NCI-H460 (cell line): ENCODE measurements at places on chromosomes 2 and 18.

GRCh38 chr2:100767224-100767653 lies 52.7 kb upstream of the NPAS2 start:
- peak; percentile 42 for DNase-seq

DNA sequence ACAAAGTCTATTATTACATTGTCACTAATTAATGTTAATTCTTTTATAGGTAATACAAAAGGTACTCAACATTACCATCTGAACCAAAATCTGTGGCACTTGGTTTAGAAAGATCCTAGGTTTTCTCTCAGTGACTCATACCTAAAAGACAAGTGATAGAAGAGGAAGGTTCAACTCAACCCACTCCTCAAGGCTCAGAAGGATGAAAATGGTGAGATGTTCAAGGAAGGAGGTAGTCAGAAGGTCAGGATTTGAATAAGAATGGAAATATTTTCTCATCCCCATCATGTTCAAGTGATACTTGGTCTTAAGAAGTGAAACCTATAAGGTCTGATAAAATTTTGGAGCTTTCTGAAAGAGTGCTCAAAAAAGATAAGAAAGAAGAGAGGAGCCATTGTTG lies 86.4 kb upstream of the FBXO11 start:
- DNase-seq = no peak

GRCh38 chr2:2664989-2665833 lies 334.1 kb upstream of the MYT1L start:
- no peak for DNase-seq

DNA sequence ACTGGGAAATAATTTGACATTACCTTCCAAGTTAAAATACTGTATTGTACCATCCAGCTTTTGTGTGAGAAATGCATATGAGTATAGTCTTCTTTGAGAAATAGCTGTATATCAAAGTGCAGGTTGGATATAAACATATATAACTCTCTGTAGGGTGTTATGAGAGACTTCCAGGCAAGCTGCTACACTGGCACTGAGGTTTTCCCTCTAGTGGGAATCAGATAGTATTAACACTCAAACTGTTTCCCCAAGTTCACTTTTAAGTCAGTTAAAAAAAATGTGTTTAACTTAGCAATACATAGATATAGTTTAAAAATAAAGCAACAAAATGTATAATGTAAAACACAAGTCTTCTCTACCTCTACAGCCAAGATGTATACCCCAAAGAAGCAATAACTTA lies 368.4 kb upstream of the SLC8A1 start:
- DNase-seq = no peak

DNA sequence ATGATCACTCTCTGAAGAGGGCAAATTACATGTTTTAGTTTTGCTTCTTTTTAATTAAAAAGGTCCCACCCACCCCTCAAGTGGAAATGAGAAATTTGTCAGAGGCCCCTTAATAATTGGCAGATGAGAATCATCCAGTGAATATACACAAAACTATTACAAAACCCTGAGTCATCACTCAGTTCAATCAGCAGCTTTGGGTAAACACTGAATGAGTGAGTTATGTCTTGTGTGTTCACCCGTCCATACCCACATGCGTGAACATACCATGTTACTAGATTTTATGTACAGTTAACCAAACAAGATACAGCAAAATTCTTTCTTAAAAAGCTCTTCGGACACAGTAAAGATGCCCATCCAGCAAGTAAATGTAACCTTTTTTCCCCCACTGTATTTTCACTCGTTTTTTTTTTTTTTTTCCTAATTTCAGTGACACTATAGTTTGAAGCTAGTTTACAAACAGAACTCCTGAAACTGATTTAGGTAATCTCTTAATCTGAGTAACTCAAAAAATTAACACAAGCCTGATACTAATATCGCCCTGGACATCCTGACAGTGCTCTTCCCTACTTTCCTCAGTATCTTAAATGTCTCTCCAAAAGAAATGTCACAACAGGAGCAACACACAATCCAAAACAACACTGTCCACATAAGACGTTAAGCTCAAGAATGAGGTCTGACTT lies 1.4 kb downstream of the PSME4 start:
- peak; percentile 84 for DNase-seq

GRCh38 chr18:11096839-11097750 lies 52.3 kb downstream of the PIEZO2 start:
- DNase-seq = no peak

- DNase-seq = no peak
Observed at GRCh38 chr2:10792001-10792634, 20.5 kb downstream of the PDIA6 start.

DNA sequence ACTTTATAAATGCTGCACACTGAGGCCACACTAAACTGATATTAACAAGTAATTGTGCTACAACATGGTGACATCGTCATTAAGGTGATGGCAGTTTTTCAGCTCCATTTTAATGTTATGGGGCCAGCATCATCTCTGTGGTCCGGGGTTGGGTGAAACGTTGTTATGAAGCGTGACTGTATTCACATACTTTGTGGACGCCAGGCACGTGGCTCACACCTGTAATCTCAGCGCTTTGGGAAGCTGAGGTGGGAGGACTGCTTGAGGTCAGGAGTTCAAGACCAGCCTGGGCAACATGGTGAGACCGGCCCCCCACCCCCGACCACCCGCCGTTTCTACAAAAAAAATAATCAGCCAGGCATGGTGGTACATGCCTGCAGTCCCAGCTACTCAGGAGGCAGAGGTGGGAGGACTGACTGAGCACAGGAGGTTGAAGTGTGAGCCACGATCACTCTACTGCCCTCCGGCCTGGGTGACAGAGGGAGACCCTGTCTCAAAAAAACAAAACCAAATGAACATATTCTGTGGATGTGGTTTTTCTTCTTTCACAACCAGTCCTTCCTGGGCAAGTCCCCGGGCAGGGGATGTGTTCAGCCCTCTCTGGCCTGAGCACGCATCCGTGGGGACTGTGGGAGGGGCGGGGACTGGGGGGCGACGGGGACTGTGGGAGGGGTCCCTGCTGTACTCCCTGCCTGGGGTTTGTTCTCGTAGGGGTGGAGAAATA lies 12.9 kb upstream of the GAL3ST2 start:
- DNase-seq = no peak
